ENCODE measurements at places on chromosomes 6 and 20. TPM values are rescaled to one million over a fixed set of nuclear protein-coding genes. Genes with fewer than 3 reads are reported as not detected.

- DNase-seq: peak; percentile 61
Measured at GRCh38 chr6:128710315-128710714, 172.6 kb upstream of the LAMA2 start.

- no peak for DNase-seq
Measured at GRCh38 chr6:14349507-14349906, 231.9 kb downstream of the CD83 start.

MEP1A gene
- not detected for total RNA-seq

DUSP22 gene
- total RNA-seq: 8.2 TPM

DNA sequence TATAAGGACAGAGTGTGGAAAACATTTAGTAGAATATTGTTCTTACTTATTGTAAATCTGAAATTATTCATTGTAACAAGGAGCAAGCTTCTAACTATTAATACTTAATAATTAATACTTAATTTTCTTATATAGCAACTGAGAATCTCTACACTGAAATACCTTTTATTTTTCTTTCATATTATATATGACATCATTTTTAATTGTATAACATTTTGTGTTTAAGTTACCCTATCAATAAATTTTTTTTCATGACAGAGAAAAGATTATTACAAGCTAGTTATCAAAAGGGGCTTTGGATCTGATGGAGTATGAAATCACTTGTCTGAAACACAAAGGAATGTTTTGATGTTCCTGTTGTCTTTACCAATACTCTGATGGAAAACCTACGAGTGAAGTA, 72.2 kb upstream of the CNKSR3 start:
- no peak for DNase-seq

RNASET2 gene
- total RNA-seq: 14.2 TPM

GRCh38 chr20:43973231-43973630, 58.6 kb downstream of the TOX2 start:
- DNase-seq: no peak

- DNase-seq: no peak
Measured at GRCh38 chr20:60787276-60787675, 464.8 kb upstream of the CDH4 start.

RBM24 gene
- 6.7 TPM for total RNA-seq

LZTS3 gene
- 1.4 TPM for total RNA-seq

GRCh38 chr20:62685781-62686555, 22.7 kb upstream of the NTSR1 start:
- DNase-seq: no peak

- no peak for DNase-seq
Measured at GRCh38 chr20:10454151-10454750, 19.1 kb downstream of the SLX4IP start.

All from IMR-90 (cell line).